ENCODE measurements at places on chromosomes 6 and 20.

DNA sequence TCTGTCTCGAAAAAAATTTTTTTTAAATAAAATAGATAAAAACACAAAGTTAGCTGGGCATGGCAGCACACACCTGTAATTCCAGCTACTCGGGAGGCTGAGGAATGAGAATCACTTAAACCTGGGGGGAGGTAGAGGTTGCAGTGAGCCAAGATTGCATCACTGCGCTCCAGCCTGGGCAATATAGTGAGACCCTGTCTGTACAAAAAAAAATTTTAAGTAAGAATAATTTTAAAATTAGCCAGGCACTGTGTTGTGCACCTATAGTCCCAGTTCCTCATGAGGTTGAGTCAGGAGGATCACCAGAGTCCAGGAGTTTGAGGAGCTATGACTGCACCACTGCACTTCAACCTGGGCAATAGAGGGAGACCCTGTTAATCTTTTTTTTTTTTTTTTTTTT is 149.2 kb upstream of the SHLD1 start:
- DNase-seq = no peak

DNA sequence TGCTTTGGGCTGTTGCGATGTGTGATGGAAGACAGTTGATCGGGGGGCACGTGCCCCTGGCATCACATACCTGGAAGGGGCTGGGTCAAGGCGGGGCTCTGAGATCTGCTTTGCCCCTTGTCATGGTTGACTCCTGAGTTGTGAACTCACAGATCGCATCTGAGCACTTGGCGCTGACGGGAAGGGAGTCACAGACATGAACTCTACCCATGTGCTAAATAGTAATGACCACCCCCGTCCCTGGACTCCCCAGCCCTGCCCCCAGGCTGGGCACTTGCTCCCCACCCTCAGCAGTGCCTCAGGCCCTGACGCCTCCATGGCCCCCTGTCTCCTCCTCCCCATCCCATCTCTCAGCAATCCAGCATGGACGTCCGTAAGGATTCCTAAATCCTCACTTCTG is 107.0 kb downstream of the SYNDIG1 start:
- no peak for DNase-seq

- DNase-seq = no peak
These were observed 328.2 kb upstream of the MANEA start for GRCh38 chr6:95249175-95249574.

- no peak for DNase-seq
These were observed 45.0 kb downstream of the LIN28B start for GRCh38 chr6:105001906-105002305.

- no peak for DNase-seq
These were observed 71.5 kb upstream of the ISM1 start for GRCh38 chr20:13149371-13150105.

DNA sequence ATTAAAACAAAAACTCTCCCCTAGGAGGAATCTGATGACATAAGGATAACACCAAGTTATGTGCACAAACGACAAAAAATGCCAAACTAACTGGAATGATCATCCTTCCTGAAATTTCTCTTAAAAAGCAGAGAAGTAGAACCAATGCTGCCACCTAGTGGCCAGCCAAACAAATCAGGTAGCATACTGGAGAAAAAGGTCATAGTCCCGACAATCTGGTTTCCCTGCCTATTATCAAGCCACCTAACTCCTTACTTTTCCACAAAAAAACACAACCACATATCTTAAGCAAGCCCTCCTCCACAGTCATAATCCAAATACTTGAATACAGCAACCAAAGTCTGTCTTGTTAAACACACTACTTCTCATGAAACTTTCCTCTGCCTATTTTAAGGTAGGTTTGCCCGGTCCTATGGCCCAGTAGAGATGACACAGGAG is 5.3 kb downstream of the OARD1 start:
- peak; percentile 49 for DNase-seq

DNA sequence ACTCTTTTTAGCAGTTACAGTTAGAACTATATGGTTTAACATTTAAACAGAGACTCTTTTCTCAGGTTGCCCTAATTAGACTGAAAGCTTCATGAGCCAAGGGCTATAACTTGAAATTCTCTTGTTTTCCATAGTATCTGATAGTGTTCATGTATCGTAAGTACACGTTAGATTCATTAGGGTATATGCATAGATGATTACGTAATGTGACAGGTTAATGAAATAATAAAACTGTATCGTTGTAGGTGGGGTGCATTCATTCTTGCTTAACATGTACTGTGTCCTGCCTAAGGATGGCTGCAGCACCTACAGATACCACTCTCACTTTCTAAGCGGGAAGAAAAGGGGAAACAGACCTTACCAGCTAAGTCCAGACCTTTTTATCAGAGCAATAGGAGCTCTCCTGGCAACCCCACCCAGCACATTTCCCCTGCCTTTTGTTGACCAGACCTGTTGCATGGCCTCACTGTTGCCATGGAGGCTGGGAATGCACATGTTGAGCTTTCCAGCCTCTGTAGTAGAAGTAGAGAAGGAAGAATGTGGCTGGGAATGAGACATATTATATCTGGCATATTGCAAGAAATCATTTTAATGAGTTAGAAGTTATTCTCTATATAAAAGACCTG is 83.0 kb downstream of the MAP3K4 start:
- DNase-seq = no peak

- DNase-seq = no peak
These were observed 124.4 kb upstream of the HCRTR2 start for GRCh38 chr6:55049866-55050265.

GRCh38 chr20:38216201-38216600 is 44.3 kb downstream of the KIAA1755 start:
- DNase-seq = no peak

DNA sequence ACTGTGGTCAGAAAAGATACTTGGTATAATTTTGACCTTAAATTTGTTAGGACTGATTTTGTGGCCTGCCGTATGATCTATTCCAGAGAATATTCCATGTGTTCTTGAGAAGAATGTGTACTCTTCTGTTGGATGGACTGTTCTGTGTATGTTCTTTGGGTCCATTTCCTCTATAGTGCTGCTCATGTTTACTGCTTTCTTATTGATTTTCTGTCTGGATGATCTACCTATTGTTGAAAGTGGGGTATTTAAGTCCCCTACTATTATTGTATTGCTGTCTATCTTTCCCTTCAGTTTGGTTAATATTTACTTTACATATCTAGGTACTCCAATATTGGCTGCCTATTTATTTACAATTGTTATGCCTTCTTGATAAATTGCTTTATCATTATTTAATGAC is 298.4 kb downstream of the BCKDHB start:
- DNase-seq = no peak

DNA sequence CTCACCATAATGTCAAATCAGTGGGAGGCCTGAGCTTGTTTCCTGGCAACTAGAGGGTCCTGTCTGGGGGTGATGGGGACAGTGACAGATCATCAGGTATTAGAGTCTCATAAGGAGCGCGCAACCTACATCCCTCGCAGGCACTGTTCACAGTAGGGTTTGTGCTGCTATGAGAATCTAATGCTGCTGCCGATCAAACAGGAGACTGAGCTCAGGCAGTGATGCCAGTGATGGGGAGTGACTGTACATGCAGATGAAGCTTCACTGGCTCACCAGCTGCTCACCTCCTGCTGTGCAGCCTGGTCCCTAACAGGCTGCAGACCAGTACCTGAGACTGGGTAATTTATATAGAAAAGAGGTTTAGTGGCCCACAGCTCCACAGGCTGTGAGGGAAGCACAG is 147.3 kb downstream of the TTLL2 start:
- no peak for DNase-seq

GRCh38 chr6:113649880-113650609 is 207.1 kb upstream of the MARCKS start:
- no peak for DNase-seq

DNA sequence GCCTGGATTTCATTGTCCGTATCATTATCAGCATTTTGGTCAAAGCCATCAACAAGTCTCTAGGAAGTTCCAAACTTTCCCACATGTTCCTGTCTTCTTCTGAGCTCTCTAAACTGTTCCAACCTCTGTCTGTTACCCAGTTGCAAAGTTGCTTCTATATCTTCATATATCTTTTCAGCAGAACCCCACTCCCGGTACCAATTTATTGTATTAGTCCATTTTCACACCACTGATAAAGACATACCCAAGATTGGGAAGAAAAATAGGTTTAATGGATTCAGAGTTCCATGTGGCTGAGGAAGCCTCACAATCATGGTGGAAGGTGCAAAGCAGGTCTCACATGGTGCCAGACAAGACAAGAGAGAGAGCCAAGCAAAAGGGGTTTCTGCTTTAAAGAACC is 293.2 kb downstream of the EPM2A start:
- no peak for DNase-seq

DNA sequence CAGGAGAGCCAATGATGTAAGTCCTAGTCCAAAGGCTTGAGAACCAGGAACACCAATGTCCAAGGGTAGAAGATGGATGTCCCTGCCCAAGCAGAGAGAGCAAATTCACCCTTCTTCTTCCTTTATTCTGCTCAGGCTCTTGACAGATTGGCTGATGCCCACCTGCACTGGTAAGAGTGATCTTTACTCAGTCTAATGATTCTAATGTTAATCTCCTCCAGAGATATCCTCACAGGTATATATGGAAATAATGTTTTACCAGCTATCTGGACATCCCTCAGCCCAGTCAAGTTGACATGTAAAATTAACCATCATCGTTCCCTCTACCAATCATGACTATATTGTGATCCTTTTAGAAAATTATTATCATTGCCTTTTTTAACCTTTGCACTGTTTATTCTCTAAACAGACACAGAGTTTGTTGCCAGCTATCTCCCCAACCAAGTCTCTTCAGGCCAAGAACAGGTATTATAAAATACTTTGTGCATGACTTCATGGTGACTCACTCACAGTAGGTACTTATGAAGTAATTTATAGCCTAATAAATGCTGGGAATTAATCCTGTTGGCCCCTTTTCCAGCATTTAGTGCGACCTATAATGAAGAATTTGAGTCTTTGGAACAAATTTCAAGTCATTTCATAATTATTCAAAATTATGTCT is 26.2 kb upstream of the TSHZ2 start:
- DNase-seq = no peak

- DNase-seq = no peak
These were observed 1.5 kb upstream of the CRIP3 start for GRCh38 chr6:43310134-43310533.

GRCh38 chr6:92297101-92297500 is 1122.3 kb downstream of the EPHA7 start:
- no peak for DNase-seq

GRCh38 chr6:30750379-30750668 is 6.0 kb upstream of the IER3 start:
- DNase-seq = no peak

GRCh38 chr6:119348748-119349360 is 707 bp downstream of the MAN1A1 start:
- DNase-seq = peak; percentile 44

- no peak for DNase-seq
These were observed 36.1 kb upstream of the TGM3 start for GRCh38 chr20:2259731-2260130.

- no peak for DNase-seq
These were observed 5.1 kb downstream of the PCED1A start for GRCh38 chr20:2835331-2835796.

Data from CD4-positive, alpha-beta memory T cell (primary cell).